HFFc6 (cell line): ENCODE measurements at places on chromosomes 2 and 18. TPM values are rescaled to one million over a fixed set of nuclear protein-coding genes. Genes with fewer than 3 reads are reported as not detected.

DNA sequence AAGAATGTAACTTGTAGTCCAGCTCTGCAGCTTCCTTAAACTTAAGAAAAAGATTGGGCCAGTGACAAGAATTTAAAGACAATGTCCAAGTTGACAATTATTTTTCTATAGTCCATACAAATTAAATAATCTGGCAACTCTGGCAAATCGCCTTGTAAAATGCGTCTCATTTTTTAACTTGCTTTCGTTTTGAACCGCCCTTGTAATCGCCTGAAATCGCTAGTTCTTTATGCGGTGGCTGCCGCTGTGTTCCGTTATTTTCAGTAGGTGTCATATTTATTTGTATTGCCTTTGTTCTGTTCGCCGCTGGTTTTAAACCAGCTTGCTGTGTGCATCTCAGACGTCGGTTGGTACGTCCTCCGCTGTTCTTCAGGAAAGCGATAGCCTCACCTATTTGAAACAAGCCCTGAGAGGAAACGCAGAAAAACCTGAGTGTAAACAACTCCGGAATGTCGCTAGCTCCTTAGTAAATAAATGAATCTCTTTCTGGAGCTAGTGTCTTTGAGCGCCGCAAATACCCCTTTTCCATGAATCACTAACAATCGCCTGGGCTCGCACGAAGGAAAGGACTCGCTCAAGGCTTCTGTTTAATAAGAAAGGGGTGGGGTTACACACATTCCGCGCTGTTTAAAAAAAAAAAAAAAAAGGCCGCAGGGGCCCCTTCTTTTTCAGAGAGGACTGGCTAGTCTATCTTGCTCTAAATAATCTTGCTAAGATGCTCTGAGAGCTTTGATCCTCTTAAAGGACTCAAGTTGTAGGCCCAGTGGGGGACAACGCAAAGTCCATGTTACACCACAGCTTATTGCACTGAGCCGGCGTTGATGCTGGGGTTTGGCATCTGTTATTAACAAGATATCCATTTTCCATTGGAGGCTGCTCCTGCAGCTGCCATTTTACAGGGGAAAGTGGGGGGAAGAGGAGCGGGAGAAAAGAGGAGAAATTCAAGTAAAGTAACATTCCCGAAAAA lies 3.0 kb downstream of the HOXD8 start:
- H3K27ac ChIP-seq = peak overlapping the region; percentile 62
- peaks cover 16% of the 10 kb centered on the region; the same call in 1 of the 2 replicates for H3K36me3 ChIP-seq
- peak overlapping the region; percentile 90 for H3K4me3 ChIP-seq
- no peak for DNase-seq
- peaks cover 63% of the 10 kb centered on the region for H3K4me1 ChIP-seq
- H3K27me3 ChIP-seq = peaks cover 33% of the 10 kb centered on the region

- DNase-seq = peak; percentile 33
- no peaks in the 10 kb centered on the region for H3K36me3 ChIP-seq
- H3K4me3 ChIP-seq = no peak overlapping the region
- no peaks in the 10 kb centered on the region for H3K4me1 ChIP-seq
Measured at GRCh38 chr2:183070942-183071844, 7.4 kb upstream of the DUSP19 start.

- H3K27ac ChIP-seq = no peak overlapping the region
- no peak overlapping the region for H3K4me3 ChIP-seq
- H3K36me3 ChIP-seq = no peaks in the 10 kb centered on the region
- peaks cover 35% of the 10 kb centered on the region for H3K4me1 ChIP-seq
Measured at GRCh38 chr2:9663008-9663879, 32.4 kb upstream of the YWHAQ start.

DNA sequence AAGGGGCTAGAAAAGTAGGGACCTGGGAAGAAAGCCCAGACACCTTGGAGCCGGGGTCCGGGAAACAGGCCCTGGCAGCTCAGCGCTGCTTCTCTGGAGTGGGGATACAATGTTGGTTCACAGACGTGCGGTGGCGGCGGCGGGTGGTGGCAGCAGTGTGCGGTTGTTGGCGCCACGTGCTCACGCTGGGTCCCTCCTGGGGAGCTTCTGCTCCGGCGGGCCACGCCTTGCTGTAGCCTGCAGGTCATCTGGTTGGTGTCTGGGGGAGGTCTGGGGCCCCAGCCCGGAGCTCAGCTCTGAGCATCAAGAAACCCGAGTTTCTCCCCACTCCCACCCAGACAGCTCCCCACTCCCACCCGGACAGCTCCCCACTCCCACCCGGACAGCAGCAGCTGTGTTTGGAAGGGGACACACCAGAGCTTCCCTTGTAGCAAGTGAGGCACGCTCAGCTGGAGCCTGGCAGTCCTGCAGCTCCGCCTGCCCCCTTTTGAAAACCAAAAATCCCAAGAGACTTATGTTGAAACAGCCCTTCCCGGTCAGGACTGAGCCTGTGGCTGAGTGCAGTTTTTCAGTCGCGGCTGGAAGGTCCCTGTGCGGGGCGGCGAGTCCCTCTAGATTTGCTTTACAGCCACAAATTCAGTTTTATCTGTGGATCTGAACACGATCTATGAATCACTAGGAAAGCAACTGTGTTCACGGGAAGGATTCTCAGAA lies 46.9 kb downstream of the NFATC1 start:
- no peak overlapping the region for H3K4me3 ChIP-seq
- no peaks in the 10 kb centered on the region for H3K36me3 ChIP-seq
- H3K4me1 ChIP-seq = no peaks in the 10 kb centered on the region
- DNase-seq = no peak
- H3K27ac ChIP-seq = no peak overlapping the region
- H3K27me3 ChIP-seq = no peaks in the 10 kb centered on the region

- DNase-seq = no peak
- H3K27me3 ChIP-seq = peaks cover 36% of the 10 kb centered on the region
- no peak overlapping the region for H3K4me3 ChIP-seq
- no peak overlapping the region for H3K27ac ChIP-seq
Measured at GRCh38 chr18:37502036-37502435, 63.6 kb downstream of the CELF4 start.

- H3K36me3 ChIP-seq = no peaks in the 10 kb centered on the region
- peak overlapping the region; percentile 69 for H3K4me3 ChIP-seq
- no peak for DNase-seq
- peak overlapping the region; percentile 91 for H3K27ac ChIP-seq
Measured at GRCh38 chr2:239226677-239227581, 173.9 kb downstream of the HDAC4 start.

GRCh38 chr2:143607231-143608062 lies 478.2 kb downstream of the ARHGAP15 start:
- H3K4me1 ChIP-seq = peaks cover 11% of the 10 kb centered on the region
- no peaks in the 10 kb centered on the region; the same call in 1 of the 2 replicates for H3K27me3 ChIP-seq
- no peak overlapping the region; the same call in 1 of the 2 replicates for H3K27ac ChIP-seq
- H3K4me3 ChIP-seq = peak overlapping the region; percentile 4; the same call in 1 of the 2 replicates
- no peaks in the 10 kb centered on the region for H3K36me3 ChIP-seq

- no peaks in the 10 kb centered on the region for H3K4me1 ChIP-seq
- H3K27ac ChIP-seq = no peak overlapping the region
- H3K36me3 ChIP-seq = no peaks in the 10 kb centered on the region
- peaks cover 44% of the 10 kb centered on the region for H3K27me3 ChIP-seq
- no peak for DNase-seq
Measured at GRCh38 chr2:205957452-205958154, 128.4 kb downstream of the INO80D start.

DNA sequence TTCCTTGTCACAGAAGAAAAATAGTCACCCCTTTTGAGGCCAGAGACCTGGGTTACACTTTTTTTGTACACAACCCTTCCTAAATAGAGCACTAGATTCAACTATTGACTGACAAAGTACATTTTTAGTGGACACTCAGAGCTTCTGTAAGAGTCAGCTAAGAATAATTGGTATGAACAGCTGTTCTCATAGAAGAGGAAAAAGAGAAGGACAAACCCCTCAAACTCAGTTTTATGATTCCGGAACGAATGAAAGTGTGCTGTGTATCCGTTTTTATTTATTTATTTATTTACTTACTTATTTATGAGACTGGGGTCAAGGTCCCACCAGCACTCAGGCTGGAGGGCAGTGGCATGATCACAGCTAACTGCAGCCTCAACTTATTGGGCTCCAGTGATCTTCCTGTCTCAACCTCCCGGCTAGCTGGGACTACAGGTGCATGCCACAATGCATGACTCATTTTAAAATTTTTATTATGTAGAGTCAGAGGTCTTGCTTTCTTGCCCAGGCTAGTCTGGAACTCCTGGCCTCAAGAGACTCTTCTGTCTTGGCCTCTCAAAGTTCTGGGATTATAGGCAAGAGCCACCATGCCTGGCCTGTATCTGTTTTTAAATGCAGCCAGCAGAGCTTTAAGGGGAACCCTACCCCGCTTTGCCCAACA lies 36.0 kb upstream of the FZD5 start:
- no peak overlapping the region for H3K4me3 ChIP-seq
- no peak overlapping the region for H3K27ac ChIP-seq
- H3K4me1 ChIP-seq = peaks cover 38% of the 10 kb centered on the region
- peaks cover 2% of the 10 kb centered on the region for H3K27me3 ChIP-seq
- DNase-seq = no peak

DNA sequence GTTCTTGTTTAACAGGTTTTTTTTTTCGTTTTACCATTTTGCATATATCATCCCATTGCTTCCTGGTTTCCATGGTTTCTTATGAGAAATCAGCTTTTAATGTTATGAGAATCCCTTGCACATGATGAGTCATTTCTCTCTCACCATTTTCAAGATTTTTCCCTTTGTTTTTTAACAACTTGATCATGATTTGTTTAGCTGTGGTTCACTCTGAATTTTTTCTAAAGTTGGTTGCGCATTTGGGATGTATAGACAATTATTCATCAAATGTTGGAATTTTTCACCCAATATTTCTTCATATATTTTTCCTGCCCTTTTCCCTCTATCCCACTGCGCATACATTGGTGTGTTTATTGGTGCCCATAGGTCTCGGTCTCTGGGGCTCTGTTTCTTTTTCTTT lies 42.4 kb upstream of the BIN1 start:
- H3K4me3 ChIP-seq = peak overlapping the region; percentile 28
- H3K27me3 ChIP-seq = peaks cover 2% of the 10 kb centered on the region
- peaks cover 69% of the 10 kb centered on the region for H3K4me1 ChIP-seq
- no peaks in the 10 kb centered on the region; the same call in 1 of the 2 replicates for H3K36me3 ChIP-seq

- DNase-seq = no peak
- peak overlapping the region; percentile 46 for H3K4me3 ChIP-seq
- H3K27ac ChIP-seq = no peak overlapping the region
- H3K27me3 ChIP-seq = peaks cover 47% of the 10 kb centered on the region
Measured at GRCh38 chr2:172736424-172737174, 954 bp downstream of the RAPGEF4 start.

DNA sequence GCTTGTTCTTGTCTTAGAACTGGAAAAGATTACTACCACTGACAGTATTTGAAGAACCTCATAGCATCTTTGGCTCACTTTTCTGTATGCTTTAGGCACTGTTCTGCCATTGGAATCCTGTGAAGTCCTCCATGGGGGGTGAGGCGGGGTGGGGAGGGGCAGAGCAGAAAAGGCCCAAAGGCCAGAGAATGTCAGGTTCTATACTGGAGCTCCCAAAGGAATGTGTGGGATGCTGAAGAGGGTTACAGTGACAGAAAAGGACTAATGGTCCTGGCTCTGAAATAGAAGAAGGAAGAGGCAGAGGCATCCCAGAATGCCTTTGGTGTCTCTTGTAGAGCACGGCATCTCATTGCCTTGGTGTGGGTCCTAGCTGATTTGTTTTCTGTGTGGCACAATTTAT lies 141.9 kb downstream of the HAUS1 start:
- peaks cover 58% of the 10 kb centered on the region for H3K4me1 ChIP-seq
- H3K27ac ChIP-seq = no peak overlapping the region
- no peak overlapping the region for H3K4me3 ChIP-seq
- H3K36me3 ChIP-seq = peaks cover 19% of the 10 kb centered on the region
- DNase-seq = no peak

DNA sequence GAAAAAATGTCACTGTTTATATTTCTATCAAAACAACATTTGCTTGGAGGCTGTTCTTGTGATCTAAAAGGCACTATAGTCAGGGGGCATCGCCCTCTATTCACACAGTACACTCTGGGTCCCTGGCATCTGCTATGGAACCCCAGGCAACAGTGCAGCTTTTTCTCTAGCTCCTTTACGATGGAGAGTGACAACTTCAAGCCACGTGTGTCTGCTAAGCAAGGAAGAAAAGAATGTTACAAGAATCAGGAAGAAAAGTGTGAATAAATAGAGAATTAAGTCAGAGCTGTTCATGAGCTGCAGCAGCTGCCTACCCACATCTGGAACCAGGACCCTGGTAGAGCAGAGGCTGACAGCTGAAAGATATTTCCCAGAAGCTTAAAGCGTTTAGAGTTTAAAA lies 11.2 kb downstream of the RND3 start:
- peaks cover 96% of the 10 kb centered on the region for H3K36me3 ChIP-seq
- peaks cover 100% of the 10 kb centered on the region for H3K4me1 ChIP-seq
- H3K27me3 ChIP-seq = peaks cover 61% of the 10 kb centered on the region
- peak overlapping the region; percentile 98 for H3K4me3 ChIP-seq
- H3K27ac ChIP-seq = peak overlapping the region; percentile 99

- H3K27ac ChIP-seq = no peak overlapping the region
- no peaks in the 10 kb centered on the region for H3K4me1 ChIP-seq
- peaks cover 12% of the 10 kb centered on the region for H3K27me3 ChIP-seq
- no peaks in the 10 kb centered on the region for H3K36me3 ChIP-seq
- no peak for DNase-seq
- H3K4me3 ChIP-seq = no peak overlapping the region
Measured at GRCh38 chr2:109271920-109272319, 142.9 kb downstream of the SH3RF3 start.

GRCh38 chr2:196257086-196257485 lies 85.7 kb upstream of the STK17B start:
- H3K4me3 ChIP-seq = no peak overlapping the region
- H3K4me1 ChIP-seq = peaks cover 55% of the 10 kb centered on the region
- peaks cover 25% of the 10 kb centered on the region for H3K36me3 ChIP-seq

DNA sequence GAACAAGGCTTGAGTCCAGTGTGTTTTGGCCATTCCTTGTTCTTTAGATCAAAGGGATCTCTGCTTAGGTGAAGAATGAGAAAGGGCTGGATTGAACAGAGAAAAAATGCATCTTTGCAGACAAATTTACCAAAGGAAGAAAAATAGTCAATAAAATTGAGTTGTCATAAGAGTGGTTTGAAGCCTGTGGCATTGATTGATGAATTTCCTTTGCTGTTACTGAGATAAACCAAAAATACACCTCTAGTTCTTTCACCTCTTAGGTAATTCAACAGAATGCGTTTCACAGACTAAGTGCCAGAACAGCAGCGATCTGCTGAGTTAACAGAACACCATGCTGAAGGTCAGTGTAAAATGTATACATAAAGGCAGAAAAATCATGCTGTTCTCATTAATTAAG lies 96.8 kb downstream of the SPHKAP start:
- DNase-seq = no peak
- no peak overlapping the region for H3K4me3 ChIP-seq
- no peak overlapping the region for H3K27ac ChIP-seq
- peaks cover 5% of the 10 kb centered on the region; the same call in 1 of the 2 replicates for H3K36me3 ChIP-seq
- no peaks in the 10 kb centered on the region; the same call in 1 of the 2 replicates for H3K27me3 ChIP-seq

- H3K4me1 ChIP-seq = peaks cover 45% of the 10 kb centered on the region
- H3K36me3 ChIP-seq = no peaks in the 10 kb centered on the region
- H3K4me3 ChIP-seq = peak overlapping the region; percentile 20; the same call in 1 of the 2 replicates
- H3K27me3 ChIP-seq = peaks cover 20% of the 10 kb centered on the region
- peak overlapping the region; percentile 45; the same call in 1 of the 2 replicates for H3K27ac ChIP-seq
- peak; percentile 19 for DNase-seq
Measured at GRCh38 chr18:77206676-77207374, 42.8 kb upstream of the GALR1 start.

- no peaks in the 10 kb centered on the region for H3K4me1 ChIP-seq
- no peak for DNase-seq
- no peaks in the 10 kb centered on the region for H3K36me3 ChIP-seq
- H3K4me3 ChIP-seq = no peak overlapping the region
- H3K27ac ChIP-seq = no peak overlapping the region
- peaks cover 27% of the 10 kb centered on the region for H3K27me3 ChIP-seq
Measured at GRCh38 chr2:203871371-203871983, 3.9 kb downstream of the CTLA4 start.

Gene SDC1
- 89.7 to 141 TPM (median 105 TPM) in 3 replicates for total RNA-seq

Gene FBXO36
- total RNA-seq = 1.3 to 2.2 TPM (median 2.2 TPM) in 3 replicates

Gene MYCN
- not detected in 3 replicates for total RNA-seq

Gene COL5A2
- 293 to 411 TPM (median 398 TPM) in 3 replicates for total RNA-seq

Gene NBEAL1
- total RNA-seq = 19.9 to 26.7 TPM (median 24.3 TPM) in 3 replicates
